Amniotic stem cell (primary cell): ENCODE measurements at places on chromosomes 12 and 14.

DNA sequence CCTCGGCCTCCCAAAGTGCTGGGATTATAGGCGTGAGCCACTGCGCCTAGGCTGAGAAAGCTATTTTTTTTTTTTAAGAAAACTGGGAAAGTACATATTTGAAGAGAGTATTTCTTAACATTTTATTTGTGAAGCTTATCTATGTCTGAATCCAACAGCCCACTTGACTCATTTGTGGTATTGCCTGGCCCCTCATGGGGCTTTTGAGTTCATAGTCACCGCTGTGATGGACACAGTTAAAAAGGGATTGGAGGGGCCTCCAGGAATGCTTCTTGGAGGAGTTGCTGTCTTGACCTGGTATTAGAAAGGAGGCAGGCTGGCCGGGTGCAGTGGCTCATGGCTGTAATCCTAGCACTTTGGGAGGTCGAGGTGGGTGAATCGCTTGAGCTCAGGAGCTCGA lies 26.5 kb downstream of the BCL7A start:
- no peak for DNase-seq

DNA sequence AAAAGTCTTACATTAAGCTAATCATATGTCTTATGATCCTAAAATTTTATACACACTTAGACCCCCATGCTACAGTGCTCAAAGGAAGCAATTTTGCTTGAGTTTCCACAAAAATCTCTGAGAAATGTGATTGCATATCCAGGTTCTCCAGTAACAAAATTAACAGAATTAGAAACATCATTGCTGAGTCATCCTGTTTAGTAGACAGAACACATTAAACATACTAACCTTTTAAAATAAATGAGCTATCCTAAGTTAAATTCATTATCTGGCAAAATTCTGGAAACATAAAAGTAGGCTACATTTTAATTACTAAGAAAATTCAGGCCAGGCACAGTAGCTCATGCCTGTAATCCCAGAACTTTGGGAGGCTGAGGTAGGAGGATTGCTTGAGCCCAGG lies 94.7 kb downstream of the DENND5B start:
- DNase-seq = no peak

DNA sequence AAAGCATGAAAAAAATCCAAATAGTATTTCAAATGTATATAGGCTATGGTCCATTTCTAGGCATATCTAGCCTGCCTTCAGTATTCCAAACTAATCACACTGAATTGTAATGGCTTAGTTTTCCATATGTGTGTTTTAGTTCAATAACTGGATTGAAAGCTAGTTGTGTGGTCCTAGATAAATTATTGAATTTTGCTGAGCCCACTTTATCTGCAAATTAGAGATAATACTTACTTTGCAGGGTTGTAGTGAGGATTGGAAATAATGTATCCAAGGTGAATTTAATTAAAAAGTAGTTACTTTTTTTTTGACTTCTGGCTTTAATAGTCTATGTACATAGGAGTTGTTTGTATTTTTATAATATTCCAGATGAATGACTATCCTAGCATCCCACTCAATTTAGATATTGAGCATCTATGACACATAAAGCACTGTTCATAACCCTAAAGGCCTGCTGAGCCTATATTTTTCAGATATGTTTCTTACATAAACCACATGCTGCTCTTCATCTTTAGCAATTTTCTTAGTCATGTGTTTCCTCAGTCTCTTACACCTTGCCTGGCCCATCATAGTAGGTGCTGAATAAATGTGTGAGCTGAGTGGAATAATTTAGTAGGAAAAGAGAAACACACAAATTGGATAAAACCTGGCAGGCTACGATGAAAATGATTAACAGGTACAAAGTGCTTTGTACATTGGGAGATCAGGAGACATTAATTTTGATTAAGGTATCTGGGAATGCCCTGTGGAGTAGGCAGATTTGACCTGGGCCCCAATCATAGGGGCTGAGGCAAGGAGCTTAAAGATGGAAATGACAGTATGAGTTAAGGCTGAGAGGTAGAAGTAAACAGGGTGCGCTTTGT lies 1.1 kb upstream of the ATP23 start:
- no peak for DNase-seq

DNA sequence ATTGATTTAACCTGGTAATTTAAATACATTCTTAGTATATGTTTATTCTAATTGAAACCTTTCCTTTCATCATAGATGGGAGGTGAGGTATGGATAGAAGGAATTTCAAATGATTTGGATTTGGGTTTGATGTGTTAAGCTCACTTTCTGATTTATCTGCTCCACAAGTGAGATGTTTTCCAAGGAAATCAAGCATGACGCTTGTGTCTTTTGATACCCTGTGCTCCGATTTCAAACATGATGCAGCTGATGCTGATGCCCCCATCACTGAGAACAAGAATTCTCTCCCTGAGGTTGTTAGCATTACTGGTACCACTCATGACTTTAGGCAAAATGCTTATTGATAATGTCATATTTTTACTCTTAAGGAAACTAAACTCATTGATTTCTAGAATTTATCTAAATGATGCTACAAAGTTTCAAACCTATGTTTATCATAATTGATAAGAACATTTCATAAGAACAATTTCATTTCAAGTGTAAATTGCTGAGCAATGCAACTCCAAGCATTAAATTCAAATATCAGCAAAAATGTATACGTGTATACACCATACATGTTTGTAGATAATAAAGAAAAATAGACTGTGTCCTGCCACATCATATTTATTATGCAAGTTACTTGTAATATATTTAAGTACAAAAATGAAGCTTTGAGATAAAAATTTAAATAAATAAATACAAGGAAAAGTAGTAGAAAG lies 75.5 kb upstream of the LRIG3 start:
- no peak for DNase-seq

DNA sequence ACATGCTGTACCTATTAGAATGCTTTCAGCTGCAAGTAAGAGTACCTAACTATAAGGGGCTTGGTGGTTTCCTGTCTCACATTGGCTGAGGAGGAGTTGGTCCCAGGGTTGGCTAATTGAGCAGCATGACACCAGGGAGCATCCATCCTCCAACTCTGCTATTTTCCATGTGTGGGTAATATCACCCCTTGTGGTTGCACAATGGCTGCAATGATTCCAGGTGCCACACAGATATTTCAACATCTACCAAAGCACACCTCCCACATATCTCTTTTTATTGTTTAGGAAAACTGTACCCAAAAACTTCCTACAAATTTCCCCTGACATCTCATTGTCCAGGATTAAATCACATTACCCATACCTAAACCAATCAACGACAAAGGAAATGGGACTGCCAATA lies 118.0 kb upstream of the EEA1 start:
- DNase-seq = no peak

GRCh38 chr12:106760184-106760531 lies 14.3 kb upstream of the RIC8B start:
- no peak for DNase-seq

DNA sequence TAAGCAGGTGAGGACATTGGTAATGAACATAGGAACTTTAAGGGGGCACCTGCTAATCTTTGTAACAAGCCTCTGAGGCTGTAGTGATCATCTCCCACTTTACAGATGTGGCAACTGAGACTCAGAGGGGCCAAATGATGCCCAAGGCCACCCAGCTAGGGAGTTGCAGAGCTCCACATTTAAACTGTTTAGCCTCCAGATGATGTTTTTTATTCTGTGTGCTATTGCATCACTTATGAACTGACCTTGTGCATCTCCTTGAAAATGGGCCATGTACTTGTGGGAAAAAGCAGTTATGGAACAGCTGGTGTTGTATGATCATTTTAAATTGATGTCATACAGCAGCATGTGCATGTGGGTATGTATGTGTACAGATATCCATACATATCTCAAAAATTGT lies 41.4 kb downstream of the TPCN1 start:
- no peak for DNase-seq

- DNase-seq = no peak
These were observed 9.4 kb upstream of the VTI1B start for GRCh38 chr14:67683842-67684241.

- no peak for DNase-seq
These were observed 10.7 kb downstream of the TCTN2 start for GRCh38 chr12:123681605-123682004.

GRCh38 chr12:59737725-59738463 lies 142.1 kb downstream of the SLC16A7 start:
- no peak for DNase-seq

GRCh38 chr14:51118993-51119392 lies 24.1 kb upstream of the TRIM9 start:
- no peak for DNase-seq

GRCh38 chr14:26729851-26730250 lies 132.0 kb upstream of the NOVA1 start:
- DNase-seq = no peak

DNA sequence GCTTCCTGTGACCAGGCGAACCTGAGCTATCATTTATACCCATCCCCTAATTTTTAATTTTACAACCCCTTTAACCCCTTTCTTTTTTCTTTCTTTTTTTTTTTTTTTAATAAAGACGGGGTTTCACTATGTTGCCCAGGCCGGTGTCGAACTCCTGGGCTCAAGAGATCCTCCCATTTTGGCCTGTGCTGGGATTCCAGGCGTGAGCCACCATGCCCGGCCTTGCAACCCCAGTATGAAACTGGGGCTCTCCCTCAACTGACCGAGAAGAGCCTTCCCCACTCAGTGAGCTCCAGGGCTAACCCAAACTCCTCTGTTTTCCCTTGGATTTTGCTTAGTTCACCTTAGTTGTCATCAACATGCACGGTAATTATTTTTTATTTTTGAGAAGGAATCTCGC lies 992 bp downstream of the CPSF2 start:
- DNase-seq = no peak

DNA sequence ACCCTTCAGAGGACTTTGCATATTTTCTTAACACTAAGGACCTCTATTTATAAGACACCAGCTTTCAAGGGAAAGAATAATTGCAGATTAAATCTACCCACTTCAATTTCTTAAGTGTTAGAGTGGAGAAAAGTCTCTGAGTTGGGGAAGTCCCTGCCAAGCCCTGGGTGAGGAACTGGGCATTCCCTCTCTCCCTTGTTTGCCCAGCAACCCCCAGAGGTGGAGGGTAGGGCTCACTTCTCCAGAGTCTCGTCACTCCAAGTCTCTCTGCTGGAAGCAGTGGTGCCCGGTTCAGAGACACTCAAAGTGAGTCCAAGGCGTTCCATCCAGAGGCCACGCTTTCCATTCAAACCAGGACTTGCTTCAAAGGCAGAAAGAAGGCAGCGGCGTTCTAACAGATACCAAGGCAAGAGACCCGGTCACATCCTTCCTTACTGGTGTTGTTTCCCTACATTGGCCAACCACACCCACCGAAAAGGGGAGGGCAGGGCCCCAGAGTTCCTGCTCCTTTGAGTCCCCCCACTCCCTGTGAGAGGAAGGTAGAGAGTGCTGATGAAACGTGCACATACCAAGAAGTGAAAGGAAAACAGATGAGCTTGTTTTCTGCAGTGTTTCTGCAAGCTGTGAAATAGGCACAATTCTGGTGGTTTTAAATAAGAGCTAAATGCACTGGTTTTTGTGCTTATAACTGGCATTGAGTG lies 6.1 kb upstream of the BDKRB2 start:
- DNase-seq = no peak

- no peak for DNase-seq
These were observed 118.9 kb downstream of the UNC79 start for GRCh38 chr14:93549595-93549994.

DNA sequence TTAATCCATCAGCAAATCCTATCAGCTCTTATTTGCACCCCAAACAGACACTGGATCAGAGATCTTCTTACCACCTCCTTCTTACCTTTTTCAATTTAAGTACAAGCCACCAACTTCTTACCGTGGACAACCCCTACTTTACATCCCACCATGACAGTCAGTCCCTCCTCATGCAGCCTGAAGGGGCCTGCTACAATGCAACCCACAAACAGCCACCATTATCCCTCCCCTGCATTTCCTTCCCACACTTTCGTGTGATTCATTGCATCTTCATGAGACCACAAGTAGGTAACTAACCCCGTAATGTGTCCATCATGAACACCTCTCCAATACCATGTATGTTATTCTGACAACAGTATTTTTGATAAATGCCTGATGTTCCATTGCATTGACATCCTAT lies 108.6 kb downstream of the BCL11B start:
- no peak for DNase-seq

GRCh38 chr14:69685716-69686115 lies 74.3 kb downstream of the SUSD6 start:
- no peak for DNase-seq

DNA sequence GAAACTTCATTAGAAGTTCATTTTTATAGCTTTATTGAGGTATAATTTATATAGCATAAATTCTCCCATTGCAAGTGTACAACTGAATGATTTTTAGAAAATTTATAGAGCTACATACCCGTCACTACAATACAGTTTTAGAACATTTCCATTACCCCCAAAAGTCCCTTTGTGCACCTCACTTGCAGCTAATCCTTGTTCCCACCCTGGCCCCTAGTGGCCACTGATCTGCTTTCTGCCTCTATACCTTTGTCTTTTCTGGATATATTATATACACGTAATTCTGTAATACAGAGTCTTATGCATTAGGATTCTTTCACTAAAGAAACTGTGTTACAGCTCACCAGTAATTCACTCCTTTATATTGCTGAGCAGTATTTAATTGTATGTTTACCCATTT lies 145.1 kb upstream of the DIO2 start:
- DNase-seq = no peak

DNA sequence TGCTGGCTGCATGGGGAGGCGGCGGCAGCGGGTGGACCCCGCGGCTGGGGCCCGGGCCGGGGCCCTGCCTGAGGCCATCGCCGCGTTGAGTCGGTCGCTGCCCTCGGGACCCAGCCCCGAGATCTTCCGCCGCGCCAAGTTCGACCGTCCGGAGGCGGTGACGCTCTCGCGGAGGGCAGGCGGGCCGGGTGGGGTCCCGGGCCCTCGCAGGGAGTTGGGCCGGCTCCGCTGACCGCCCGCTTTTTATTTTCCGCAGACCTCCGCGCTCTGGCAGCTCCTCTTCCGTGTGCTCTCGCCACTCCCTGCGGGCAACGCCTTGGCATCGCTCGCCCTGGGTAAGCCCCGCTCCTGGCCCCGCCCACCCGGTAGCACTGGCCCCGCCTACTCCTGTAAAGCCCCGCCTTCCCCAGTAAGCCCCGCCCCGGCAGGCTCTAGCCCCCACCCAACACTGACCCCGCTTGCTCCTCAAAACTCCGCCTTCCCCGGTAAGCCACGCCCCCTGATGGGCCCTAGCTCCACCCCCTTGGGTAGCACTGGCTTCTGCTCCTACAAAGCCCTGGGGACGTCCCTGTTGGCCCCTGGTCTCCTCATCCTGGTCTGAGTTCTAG lies 424 bp downstream of the TEDC1 start:
- no peak for DNase-seq
